ENCODE measurements at places on chromosomes 5 and 9.

GRCh38 chr5:14118551-14119320 is 24.4 kb upstream of the TRIO start:
- peak; percentile 57 for DNase-seq

GRCh38 chr5:89513299-89514044 is 630.5 kb upstream of the MEF2C start:
- DNase-seq: no peak

DNA sequence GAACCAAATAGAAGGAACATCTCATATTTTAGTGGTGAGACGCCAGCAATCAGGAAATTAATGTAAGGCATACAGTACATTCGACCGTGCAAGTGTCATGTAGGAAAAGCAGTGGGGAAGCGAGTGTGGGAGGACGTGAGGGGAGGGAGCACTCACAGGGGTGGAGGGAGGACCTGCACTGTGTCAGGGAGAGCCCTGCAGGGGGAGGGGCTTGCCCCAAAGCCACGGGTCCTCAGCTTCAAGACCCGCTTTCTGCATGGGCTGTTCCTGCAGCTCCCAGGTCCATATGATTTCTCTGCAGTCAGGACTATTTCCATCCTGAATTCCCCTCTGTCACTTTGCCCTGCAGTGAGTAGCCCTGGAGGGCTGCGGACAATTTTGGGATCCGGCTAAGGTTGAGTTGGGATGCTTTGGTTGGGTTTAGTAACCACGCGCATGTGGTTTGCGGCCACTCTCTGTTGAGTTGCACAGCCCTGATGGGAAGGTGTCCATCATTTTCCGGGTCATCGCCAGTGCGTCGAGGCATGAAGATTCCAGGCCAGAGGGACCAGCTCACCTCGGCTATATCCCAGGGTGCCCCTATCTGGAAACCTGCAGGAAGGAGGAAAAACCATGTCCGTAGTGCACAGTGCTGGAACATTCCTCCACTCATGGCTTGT is 61.9 kb downstream of the IRX1 start:
- no peak for DNase-seq

DNA sequence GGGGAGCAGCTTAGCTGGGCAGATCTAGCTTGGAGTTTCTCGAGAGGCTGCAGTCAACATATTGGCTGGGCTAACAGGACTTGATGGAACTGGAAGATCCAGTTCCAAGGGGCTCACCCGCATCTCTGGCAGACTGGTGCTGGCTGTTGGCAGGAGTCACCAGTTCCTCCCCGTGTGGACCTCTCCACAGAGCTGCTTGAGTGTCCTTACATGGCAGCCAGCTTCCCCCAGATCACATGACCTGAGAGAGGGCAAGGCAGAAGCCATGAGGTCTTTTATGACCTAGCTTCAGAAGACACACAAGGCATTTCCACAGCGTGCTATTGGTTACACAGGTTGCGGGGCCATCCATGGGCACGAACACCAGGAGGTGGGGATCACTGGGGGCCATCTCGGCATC is 26.4 kb upstream of the RXRA start:
- no peak for DNase-seq

DNA sequence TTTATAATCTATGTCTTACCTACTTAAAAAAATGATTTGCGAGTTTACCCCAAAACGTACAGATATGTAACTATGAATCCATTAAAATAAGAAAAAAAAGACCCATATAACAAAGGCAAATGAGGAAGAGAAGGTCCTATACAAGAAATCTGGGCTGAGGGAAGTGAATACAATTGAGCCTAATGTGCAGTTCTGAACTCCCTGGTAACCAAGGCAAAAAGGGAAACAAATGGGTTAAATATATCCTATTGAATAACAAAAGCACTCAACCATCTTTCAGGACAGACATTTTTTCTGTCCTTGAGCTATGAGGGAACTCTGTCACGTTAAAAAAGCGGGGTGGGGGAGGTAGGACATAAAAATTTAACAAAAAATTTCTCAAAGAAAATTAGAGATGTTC is 78.6 kb downstream of the PTPN3 start:
- no peak for DNase-seq

DNA sequence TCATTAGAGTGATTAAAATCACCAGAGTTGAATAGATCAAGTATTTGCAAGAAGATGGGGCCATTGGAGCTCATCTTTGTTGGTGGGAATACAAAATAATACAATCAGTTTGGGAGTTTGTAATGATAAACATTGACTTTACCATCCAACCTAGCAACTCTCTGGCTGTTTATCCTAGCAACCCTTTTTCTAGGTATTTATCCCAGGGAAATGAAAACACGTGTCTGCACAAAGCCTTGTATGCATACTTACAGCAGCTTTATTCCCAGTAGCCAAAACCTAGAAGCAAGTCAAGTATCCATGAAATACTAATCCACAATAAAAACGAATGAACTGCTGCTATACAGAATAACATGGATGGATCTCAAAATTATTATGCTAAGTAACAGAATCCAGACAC is 152.7 kb upstream of the DAB2 start:
- DNase-seq: no peak

GRCh38 chr9:96574931-96575351 is 44.7 kb downstream of the CDC14B start:
- DNase-seq: no peak

DNA sequence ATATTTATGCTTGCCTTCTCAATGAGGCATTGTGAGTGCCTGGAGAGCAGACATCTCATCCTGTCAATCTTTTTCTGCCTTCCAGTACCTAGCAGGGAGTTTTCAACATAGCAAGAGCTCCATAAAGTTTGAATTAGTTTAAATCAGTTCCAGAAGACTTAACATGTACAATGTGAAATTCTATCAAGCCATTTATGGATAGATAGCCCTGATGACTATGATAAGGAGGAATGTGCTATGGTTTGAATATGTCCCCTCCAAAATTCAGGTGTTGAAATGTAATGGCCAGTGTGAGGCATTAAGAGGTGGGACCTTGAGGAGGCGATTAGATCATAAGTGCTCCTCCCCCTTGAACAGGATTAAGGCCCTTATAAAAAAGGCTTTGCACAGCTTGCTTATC is 306.9 kb upstream of the SMARCA2 start:
- no peak for DNase-seq

- DNase-seq: no peak
Observed at GRCh38 chr9:107235765-107236442, 47.2 kb upstream of the RAD23B start.
